ENCODE measurements at places on chromosomes 4 and X. TPM values are rescaled to one million over a fixed set of nuclear protein-coding genes. Genes with fewer than 3 reads are reported as not detected.

The RENBP gene
- not detected for total RNA-seq

GRCh38 chr4:101200561-101200960, 146.8 kb downstream of the PPP3CA start:
- DNase-seq: peak; percentile 95

GRCh38 chr4:158722291-158722916, 792 bp downstream of the PPID start:
- DNase-seq: peak; percentile 37

DNA sequence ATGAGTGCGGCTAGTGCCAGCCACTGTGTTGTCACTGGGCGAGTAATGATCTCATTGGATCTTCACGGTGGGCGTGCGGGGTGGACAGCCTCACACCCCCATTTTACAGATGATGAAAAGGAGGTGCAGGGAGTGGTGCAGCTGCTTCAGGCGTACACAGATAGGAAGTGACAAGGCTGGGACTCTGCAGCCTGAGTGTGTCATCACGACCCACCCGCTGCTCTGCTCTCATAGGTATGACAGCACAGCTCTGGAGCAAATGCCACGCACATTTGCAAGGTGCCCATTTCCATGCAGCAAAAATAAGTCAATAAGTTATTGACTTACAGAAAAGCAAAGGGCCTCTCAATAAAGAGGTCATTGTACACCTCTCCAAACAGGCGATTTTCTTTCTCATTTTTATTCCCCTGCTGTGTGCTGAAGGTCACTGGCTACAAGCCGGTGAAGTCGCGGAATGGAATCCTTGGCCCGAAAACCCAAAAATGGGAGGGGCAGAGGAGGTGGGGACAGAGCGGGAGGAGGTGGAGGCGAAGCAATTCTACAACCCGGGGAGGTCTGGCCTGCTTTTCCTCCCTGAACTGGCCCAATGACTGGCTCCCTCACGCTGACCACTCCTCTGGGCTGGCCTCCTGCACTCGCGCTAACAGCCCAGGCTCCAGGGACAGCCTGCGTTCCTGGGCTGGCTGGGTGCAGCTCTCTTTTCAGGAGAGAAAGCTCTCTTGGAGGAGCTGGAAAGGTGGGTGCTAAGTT, at the start of gene SOD3:
SOD3 (plus strand) TSS at position 658 of the 750 bp plus-strand sequence. CDS start 3,949 bp downstream, outside the sequence.
- peak; percentile 25 for DNase-seq

DNA sequence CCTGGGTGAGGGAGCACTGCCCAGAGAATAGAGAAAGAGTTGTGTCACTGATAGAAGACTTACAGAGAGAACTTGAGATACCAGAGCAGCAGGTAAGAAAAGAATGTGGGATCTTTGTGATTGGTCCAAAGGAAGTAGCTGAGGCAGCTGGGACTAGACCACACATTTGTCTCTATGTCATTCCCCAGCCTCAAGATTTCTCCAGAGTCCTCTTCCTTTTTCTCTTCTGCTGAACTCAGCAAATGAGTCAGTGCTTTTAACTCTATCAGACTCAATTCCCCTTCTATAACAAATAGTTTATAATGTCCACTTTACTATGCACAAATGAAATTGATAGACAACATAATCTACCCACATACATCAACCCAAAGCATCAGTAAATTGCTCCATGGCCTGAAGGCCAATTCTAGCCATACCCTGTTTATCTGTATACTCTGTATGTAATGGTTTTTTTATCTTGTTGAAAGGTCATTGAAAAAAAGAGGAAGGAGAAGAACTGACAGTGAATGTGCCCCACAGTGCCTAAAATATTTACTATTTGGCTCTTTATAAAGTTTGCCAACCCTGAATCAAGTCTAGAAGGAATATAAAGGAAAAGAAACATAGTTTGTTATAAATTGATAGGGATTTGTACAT, 38.2 kb downstream of the ETDC start:
- DNase-seq: no peak

The FRG2 gene
- 1.4 TPM for total RNA-seq

- no peak for DNase-seq
Measured at GRCh38 chrX:23737413-23737812, 5.7 kb downstream of the ACOT9 start.

GRCh38 chr4:77564231-77564630, 41.4 kb upstream of the CXCL13 start:
- no peak for DNase-seq

DNA sequence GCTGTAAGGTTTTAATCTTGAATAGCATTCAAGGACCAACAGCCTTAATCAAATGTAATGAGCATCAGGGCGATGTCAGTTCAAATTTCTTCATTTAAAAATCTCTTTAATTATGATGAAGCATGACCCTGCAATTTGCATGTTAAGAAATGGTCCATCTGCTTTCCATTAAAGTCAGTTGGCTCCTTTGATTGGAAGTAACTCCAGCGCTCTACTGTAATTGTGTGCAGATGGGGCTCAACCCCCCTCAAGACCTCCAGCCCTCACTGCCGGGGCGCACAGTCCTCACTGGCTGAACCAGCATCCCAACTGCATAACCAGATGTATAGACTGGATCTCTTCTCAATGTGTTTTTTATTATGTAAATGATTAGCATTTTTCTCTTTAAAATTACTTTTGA, 126.9 kb downstream of the VCX3B start:
- DNase-seq: no peak

DNA sequence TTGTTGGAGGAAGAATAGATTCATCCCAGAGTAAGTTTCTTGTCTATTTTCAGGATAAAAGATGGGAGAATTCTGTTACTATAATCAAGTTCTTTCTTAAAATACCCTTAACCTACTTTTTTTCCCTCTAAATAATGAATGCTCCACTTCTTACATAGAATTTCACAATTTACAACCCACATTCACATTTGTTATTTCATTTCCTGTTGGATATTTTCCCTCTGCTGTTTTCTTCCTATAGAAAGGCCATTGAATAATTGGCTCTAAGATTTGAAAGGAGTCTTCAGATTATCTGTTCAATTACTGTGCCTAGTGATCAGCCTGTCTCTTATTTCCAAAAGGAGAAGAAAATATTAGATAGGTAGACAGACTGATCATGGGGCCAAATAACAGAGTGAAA, 79.7 kb downstream of the CPE start:
- no peak for DNase-seq

The MAGEA11 gene
- 60.1 TPM for total RNA-seq
